ENCODE measurements at places on chromosomes 1 and 21.
A peak's percentile ranks its signal among the peaks of the same experiment; 100 is the strongest.

DNA sequence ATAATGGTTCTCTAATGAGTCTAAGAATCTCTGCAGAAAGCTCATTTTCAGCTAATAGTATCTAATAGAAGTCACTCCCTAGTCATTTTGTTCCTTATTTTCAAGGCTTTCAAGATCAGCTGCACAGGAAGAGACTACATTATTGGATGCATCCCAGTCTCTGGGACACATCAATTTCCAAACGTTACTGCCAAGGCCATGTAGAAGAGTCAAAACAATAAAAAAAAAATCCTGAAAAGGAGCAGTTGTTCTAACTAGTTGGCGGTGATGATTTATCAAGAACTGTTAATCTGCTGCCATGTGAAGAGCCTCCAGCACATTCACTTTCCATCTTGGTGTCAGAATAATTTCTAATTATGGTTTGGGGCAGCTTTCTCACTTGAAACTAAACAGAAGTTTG lies 5.7 kb downstream of the DDAH1 start:
- no peak for DNase-seq

DNA sequence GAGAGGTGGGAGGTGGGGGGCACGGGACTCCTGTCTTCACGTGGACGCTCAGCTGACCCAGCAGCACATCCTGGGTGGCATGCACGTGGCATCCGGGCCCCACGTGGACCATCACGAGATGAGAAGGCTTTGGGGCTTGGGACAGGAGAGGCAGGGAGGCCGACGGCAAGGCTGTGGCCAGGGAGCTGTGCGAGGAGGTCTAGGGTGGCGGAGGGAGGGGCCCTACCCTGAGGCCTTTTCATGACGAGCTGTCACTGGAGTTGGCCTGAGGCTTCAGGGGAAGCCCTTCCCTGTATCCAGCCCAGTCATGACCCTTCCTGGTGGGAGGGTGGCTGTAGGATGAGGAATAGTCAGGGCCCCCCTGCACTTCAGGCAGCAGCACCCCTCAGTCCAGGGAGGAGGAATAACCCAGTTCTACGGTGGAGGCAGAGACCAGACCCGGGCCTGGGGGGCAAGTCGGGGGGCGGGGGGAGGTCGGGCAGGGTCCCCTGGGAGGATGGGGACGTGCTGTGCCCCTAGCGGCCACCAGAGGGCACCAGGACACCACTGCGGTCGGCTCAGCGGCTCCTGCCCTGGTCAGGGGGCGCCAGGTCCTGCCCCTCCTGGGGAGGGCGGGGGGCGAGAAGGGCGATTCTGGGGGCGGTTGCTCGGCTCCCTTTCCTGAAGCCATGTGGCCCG lies 2.0 kb upstream of the PERM1 start:
- no peak for DNase-seq

- DNase-seq, result no peak
These were observed 1414.3 kb upstream of the B3GALT2 start for GRCh38 chr1:194600716-194601115.

GRCh38 chr1:118333601-118334210 lies 148.7 kb upstream of the SPAG17 start:
- DNase-seq, result no peak

- DNase-seq, result no peak
These were observed 15.1 kb downstream of the PAX7 start for GRCh38 chr1:18645747-18646090.

GRCh38 chr1:4002061-4002521 lies 102.0 kb upstream of the C1orf174 start:
- DNase-seq, result no peak

- no peak for DNase-seq
These were observed 87.1 kb upstream of the IPO9 start for GRCh38 chr1:201741763-201742342.

- DNase-seq, result peak; percentile 84
These were observed 307.0 kb upstream of the USP25 start for GRCh38 chr21:15422783-15423182.

DNA sequence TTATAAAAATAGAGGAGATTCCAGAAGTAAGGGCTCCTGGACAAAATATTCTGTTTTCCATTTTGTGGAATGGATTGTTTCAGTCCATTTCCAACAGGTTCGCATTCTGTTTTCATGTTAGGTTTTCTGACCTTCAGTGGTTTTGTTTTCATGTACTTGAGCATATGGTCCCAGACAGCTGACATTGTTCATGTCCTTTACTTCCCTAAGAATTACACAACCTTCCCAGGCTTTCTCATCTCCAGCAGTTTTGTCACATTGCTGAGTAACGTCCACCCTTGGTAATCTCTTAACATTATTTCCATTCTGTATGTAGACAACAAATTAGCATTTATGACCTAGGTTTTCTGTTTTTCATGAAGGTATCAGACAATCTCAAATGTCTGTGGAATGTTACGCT lies 21.0 kb upstream of the ERRFI1 start:
- DNase-seq, result peak; percentile 74

GRCh38 chr1:61910035-61910434 lies 167.8 kb downstream of the PATJ start:
- no peak for DNase-seq

DNA sequence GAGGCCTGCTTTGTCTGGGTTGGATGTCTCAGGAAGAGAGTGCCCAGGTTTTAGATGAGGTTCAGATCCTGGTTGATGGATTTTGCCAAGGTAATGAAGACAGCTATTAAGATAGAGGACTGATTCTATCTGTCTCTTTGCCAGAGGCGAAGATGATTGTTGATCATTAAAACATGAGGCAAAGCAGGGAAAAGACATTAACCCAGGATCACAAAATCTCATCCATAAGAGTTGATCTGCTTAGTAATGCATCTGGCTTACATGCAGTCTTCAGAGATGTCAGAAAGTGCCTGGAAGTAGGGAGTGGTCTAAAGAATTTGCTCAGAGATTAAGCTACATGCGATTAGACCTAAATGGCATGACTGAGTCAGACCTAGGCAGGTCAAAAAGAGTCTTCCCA lies 229.6 kb upstream of the PLD5 start:
- no peak for DNase-seq

GRCh38 chr1:159751031-159751430 lies 29.7 kb upstream of the DUSP23 start:
- peak; percentile 15 for DNase-seq

DNA sequence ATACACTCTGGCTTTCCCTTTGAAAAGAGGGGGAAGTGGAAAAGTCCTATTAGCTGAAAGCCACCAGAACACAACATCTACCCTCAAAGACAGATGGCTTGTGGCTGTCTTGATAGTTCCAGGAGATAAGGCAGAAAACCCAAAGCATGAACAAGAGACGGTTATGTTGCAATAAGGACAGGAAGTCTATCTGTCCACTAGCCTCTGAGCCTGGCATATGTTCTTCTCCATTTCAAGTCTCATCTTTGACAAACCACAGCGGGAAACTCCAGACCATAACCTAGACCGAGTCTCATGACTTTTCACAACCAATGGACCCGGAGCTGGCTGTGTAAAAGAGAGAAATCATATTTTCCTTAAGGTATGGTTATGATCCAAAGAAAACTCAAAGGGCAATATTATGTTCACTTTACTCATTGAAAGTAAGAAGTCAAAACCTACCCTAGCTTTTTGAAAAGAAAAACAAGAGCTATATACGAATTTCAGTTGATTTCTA lies 33.8 kb downstream of the DUSP10 start:
- peak; percentile 86 for DNase-seq

DNA sequence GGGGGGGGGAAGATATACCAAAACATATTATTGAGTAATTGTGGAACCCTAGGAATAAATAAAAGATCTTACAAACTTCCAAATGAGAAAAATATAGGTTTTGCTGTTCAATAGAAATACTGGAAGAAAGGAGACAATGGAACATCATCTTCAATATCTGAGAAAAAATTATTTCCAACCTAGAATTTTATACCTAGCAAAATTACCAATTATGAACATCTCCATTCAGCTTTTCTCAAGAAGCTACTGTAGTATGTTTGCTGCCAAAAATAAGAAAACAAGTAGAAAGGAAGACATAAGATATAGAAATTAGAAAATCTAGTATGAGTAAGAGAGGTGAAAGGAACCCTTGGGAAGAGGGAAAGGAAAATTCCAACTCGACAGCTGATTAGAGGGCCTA lies 84.0 kb downstream of the GPR52 start:
- DNase-seq, result no peak

- DNase-seq, result peak; percentile 25
These were observed 53.1 kb downstream of the DIPK1A start for GRCh38 chr1:92907949-92908684.

DNA sequence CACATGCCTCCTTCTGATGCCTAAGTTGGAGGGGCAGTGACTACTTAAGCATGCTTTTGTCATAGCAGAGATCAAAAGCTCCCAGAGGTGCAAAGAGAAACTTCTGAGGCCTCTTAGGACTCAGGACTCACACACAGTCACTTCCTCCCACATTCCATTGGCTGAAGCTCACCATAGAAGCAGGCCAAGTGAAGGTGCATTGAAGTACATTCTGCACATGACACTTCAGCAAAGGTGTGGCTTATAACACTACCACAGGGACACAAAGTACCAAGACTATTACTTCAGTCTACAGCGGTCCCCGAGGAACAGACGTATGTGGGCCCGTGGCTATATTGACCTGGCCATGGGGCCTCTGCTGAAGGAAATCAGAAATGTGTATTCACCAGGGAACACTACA lies 2.5 kb upstream of the POGK start:
- peak; percentile 15 for DNase-seq

DNA sequence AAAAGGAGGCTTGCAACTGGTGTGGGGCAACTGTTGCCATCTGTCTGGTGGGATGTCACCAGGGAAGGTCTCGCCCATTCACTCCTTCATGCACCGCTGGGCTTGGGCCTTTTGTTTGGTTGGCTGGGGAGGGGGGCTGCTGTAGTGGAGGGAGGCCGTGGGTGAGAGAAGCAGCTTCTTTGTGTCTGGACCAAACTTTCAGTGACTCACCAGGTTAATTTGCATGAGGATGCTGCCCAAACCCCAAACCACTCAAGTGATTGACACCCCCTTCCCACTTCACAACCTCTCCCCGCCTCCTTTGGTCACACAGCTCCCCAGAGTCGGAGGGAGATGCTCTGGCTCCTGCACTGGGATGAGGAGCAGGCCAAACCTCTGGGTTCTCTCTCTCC lies 19.7 kb downstream of the BTG2 start:
- DNase-seq, result no peak

DNA sequence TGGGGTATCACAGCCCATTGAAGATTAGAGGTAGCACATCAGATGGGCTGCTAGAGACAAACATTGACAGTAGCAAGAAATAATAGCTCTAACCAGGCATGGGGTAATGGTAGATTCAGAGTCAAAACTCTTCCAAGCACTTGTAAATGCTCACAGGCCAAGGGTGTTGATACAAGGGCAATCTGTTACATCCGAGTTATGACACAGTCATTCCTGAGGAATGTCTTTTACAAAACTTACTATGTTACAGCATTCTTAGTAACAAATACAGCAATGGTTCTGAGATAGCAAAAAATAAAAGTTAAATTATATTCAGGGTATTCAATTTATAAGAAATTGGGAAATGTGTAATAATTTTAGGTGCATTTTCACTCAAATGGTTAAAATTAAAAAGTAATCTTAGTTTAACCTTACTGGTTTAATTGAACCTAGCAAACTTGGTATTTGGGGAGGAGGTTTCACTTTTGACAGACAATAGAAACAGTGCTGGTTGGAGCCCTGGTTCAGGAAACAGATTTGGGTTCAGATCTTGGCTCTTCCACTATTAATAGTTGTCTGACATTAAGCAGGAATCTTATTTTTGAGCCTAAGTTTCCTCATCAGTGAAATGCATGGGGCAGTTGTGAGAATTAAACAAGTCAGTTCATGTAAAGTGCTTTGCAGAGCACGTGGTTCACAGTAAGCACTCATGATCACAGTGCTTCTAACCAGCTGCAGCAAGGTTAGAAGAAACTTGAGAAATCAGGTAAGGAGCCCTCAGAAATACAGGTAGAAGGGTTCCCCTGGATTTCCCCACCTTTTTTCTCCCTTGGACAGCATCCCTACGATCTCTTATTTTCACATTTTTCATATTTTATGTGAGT lies 4.4 kb downstream of the ST3GAL3 start:
- DNase-seq, result peak; percentile 91

DNA sequence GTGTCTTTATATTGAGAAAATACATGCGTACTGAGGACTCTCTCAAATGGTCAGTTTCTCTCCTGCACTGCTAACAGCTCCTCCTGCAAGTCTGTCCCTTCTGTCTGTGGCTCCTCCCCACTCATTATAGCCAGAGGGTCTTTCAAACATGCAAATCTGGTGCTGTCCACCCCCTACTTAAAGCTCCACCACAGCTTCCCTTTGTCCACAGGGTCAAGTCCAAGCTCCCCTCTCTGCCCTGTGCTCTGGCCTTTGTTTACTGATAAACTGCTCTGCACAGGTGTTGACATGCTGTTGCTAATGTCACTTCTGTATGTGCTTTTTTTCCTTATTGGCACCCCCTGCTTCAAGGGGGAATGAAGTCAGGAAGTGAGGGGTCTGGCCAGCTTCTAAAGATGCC lies 47.7 kb upstream of the GPR37L1 start:
- DNase-seq, result no peak

DNA sequence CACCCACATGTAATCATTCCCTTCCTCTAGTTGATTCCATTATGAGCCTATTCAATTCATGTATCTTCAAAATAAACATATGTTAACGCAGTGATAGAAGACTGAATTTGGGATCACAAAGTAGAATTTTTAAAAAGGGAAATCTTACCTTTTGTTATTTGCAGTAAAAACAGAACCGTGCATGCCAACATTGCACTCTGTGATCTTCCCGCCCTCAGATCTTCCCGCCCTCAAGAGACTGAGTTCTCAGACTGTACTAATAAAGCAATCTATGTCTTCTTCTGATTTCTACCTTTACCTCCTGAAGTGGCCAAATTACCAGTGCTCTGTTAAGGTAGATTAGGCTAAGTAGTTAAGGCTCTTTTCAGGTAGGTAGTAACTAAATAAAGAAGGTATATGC lies 3.6 kb upstream of the SUCO start:
- DNase-seq, result no peak

DNA sequence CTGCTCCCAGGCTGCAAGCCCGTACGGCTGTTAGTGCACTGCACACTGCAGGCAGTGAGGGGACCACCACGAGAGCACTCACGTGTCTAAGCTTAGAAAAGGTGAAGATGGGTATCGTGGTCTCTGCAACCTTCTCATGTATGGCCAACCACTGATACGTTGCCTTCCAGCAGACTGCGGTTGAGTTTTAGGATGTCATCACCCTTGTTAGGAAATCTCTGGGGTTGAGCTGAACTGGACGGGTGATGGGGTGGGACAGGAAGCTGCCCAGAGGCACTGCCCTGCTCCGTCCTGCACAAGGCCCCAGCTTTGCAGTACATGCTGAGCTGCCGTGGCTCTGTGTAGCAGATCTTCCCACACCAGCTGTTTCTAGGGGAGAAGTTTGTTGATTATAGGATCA lies 43.3 kb downstream of the FAAP20 start:
- DNase-seq, result peak; percentile 65

GRCh38 chr21:35063428-35064172 lies 14.5 kb upstream of the RUNX1 start:
- DNase-seq, result no peak

DNA sequence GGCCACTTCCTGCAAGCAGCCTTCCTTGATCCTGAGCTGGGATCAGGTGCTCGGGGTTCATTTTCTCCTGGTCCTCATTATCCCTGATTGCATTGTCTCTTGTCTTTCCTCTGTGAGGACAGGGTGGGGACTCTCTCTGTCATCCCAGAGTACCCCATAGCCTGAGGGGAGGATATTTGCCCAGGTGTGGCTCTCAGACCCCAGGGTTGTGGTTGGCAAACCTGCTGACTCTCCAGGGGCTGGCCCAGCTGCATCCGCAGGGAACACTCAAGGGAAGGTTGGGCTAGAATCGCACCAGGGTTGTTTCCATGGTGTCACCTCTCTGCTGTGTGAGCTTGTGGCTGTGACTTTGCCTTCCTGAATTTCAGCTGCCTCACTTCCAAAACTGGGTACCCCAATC lies 276.8 kb upstream of the C1orf174 start:
- no peak for DNase-seq

GRCh38 chr1:61570191-61570590 lies 154.8 kb downstream of the TM2D1 start:
- DNase-seq, result no peak

Data from iris pigment epithelial cell (primary cell).